ENCODE measurements at places on chromosomes 6 and 20. TPM values are rescaled to one million over a fixed set of nuclear protein-coding genes. Genes with fewer than 3 reads are reported as not detected.

PRR18 gene
- not detected for total RNA-seq

SNX3 gene
- total RNA-seq = 176 TPM

CST4 gene
- total RNA-seq = 0.31 TPM

SCRT2 gene
- not detected for total RNA-seq

SSTR4 gene
- total RNA-seq = 0.13 TPM

GLP1R gene
- total RNA-seq = not detected

CD40 gene
- 7.3 TPM for total RNA-seq

NEDD9 gene
- total RNA-seq = 4.6 TPM

SLC22A1 gene
- 0.75 TPM for total RNA-seq

TCP1 gene
- total RNA-seq = 217 TPM

SLC22A16 gene
- not detected for total RNA-seq

RBBP8NL gene
- total RNA-seq = not detected

HEBP2 gene
- 19.3 TPM for total RNA-seq

NFATC2 gene
- total RNA-seq = 0.26 TPM

SDCBP2 gene
- 2.1 TPM for total RNA-seq

LRRC73 gene
- 0.79 TPM for total RNA-seq

EPPIN gene
- not detected for total RNA-seq

PDE7B gene
- 31.0 TPM for total RNA-seq

TRIM10 gene
- 0.13 TPM for total RNA-seq

KIFC1 gene
- total RNA-seq = 18.8 TPM

TMEM74B gene
- not detected for total RNA-seq

PHACTR1 gene
- 1.2 TPM for total RNA-seq

PSORS1C2 gene
- not detected for total RNA-seq

AGPAT4 gene
- total RNA-seq = 10.1 TPM

TMC2 gene
- total RNA-seq = not detected

POU5F1 gene
- total RNA-seq = 0.13 TPM

BIRC7 gene
- 0.06 TPM for total RNA-seq

FNDC11 gene
- total RNA-seq = 0.12 TPM

GABRR1 gene
- not detected for total RNA-seq

LAMA2 gene
- 109 TPM for total RNA-seq

SNX14 gene
- total RNA-seq = 155 TPM

C6orf15 gene
- not detected for total RNA-seq

TNXB gene
- total RNA-seq = 33.9 TPM

OTOR gene
- total RNA-seq = not detected

IPCEF1 gene
- 0.12 TPM for total RNA-seq

DBNDD2 gene
- 7.1 TPM for total RNA-seq

OR2B6 gene
- not detected for total RNA-seq

PI16 gene
- total RNA-seq = under 0.01 TPM

CBLN4 gene
- not detected for total RNA-seq

CGA gene
- total RNA-seq = not detected

IL17A gene
- total RNA-seq = not detected

ULBP2 gene
- total RNA-seq = 7.0 TPM

TINAG gene
- total RNA-seq = not detected

RIPPLY2 gene
- total RNA-seq = not detected

C20orf144 gene
- 0.13 TPM for total RNA-seq

SLC17A9 gene
- total RNA-seq = 14.1 TPM

RNF182 gene
- 0.40 TPM for total RNA-seq

RAB23 gene
- 32.0 TPM for total RNA-seq

EBF4 gene
- total RNA-seq = 0.25 TPM

DEFB124 gene
- not detected for total RNA-seq

BANF2 gene
- total RNA-seq = not detected

PREX1 gene
- total RNA-seq = 102 TPM

PRICKLE4 gene
- total RNA-seq = 0.26 TPM

BTNL2 gene
- not detected for total RNA-seq

MEI4 gene
- total RNA-seq = not detected

MYL9 gene
- total RNA-seq = 11.6 TPM
